Neural crest cell (in vitro differentiated cells): ENCODE measurements at places on chromosomes 12 and 14.

DNA sequence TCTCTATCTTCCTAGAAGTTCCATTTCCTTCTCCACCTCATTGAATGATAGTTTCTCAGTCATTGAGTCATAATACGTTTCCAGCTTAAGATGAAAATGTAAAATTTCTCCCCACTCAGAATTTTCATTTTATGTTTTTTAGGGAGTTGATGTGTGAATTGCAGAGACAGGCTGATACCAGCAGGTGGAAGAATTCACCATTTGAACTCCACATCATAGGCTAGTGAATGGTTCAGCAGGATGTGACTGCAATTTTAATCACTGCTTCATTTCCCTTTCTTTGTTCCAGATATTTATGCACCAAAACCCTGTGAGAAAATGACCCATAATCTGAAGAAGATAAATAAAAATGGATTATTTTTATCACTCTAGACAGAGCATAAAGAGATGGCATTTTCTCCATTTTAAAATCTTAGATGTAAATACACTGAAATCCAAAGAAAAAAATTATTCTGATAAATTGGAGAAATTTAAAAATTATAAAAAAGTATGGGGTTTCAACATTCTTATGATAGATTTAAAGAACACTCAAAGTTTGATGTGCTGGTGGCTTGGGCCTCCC is 10.6 kb upstream of the PYGL start:
- no peak overlapping the region for H3K4me3 ChIP-seq
- H3K36me3 ChIP-seq: no peaks in the 10 kb centered on the region
- no peak for DNase-seq
- peaks cover 2% of the 10 kb centered on the region for H3K27me3 ChIP-seq

DNA sequence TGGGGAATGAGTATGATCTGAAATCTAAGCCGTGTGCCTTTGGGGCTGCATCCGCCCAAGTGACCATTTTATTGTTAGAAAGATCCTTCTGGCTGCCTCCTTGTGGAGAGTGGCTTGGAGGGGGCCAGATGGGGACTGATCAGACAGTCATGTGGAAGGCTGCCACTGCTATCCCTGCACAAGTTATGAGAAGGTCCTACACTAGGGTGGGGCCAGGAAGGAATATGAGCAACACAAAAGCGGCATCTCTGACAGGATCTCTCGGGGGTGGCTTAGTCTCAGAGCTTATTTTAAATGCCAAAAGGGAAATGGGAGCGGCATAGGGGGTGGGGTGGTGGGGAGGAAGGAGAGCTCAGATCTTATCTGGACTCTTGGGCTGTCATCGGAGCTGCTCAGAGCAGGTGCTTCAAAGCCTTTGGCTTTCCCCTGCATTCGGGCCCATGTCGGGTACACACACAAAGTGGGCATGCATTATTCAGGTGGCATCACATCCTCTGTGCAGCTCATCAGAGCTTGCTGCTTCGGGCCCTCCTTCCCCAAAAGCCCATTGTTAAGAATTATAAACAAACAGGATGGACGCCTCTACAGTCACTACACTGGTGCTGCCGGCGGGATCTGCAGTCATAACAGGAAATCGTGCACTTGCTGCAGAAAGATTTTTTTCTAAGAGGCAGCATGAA is 805.4 kb downstream of the VRK1 start:
- no peak overlapping the region for H3K27ac ChIP-seq
- peaks cover 10% of the 10 kb centered on the region for H3K27me3 ChIP-seq
- no peak overlapping the region for H3K4me3 ChIP-seq
- H3K36me3 ChIP-seq: no peaks in the 10 kb centered on the region
- H3K4me1 ChIP-seq: no peaks in the 10 kb centered on the region
- no peak for DNase-seq

DNA sequence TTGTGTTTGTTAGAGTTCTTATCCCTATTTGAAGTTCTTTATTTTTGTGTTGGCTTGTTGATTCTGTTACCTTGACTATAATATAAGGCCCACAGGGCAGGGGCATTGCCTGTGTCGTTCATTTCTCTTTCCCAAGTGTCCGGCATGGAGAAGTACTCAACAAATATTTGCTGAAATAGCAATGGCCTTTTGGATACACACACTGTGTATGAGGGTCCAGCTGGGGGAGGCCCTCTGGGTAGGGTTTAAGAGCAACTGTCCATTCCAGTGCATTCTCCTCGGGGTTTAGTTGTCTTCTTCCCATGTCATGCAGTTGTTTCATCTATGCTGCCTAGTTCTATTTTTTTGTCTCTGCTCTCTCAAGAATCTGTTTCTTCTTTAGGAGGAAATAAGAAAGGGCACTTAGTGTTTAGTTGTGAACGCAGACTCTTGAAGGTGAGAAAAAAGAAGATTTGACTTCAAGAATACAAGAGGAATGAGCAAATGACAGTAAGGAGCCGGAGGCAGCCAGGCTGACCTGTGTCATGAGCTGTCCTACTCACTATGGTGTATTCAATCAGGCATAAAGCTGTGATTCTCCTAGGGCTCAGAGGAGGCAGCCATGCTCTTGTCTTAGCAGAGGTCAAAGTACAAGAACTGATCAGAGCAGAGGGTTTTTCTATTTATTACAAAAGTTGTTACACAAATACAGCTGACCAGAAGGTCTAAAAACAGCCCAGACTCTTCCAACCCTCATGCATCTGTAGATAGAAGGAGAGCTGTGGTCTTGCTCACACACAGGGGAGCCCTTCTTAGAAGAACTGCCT is 10.2 kb downstream of the ERG28 start:
- H3K4me1 ChIP-seq: peaks cover 9% of the 10 kb centered on the region
- H3K36me3 ChIP-seq: peaks cover 23% of the 10 kb centered on the region
- no peak overlapping the region for H3K4me3 ChIP-seq
- DNase-seq: no peak

- H3K4me1 ChIP-seq: peaks cover 27% of the 10 kb centered on the region
- H3K27ac ChIP-seq: no peak overlapping the region
- H3K27me3 ChIP-seq: peaks cover 36% of the 10 kb centered on the region
Observed at GRCh38 chr12:49959685-49960473, 1.8 kb upstream of the AQP5 start.

DNA sequence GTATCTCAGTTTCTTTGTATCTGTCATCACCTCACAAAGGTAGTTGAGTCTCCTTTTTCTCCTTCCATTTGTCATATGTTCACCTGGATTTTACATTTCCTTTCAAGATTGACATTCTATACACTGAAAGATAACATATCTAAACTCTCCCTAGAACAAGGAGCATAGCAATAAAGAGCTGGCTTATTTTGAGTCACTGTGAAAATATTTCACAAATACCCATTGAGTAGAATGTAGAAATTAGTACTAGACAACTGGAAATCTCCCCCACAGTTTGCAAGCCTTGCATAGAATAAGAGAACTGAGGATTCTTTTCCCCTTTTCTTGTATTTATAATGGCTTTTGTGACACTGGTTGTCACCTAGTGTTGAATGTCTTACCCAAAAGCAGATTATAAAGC is 111.2 kb downstream of the KICS2 start:
- no peaks in the 10 kb centered on the region for H3K4me1 ChIP-seq
- H3K36me3 ChIP-seq: peaks cover 11% of the 10 kb centered on the region
- H3K27me3 ChIP-seq: no peaks in the 10 kb centered on the region
- no peak for DNase-seq
- no peak overlapping the region for H3K27ac ChIP-seq
- no peak overlapping the region for H3K4me3 ChIP-seq

DNA sequence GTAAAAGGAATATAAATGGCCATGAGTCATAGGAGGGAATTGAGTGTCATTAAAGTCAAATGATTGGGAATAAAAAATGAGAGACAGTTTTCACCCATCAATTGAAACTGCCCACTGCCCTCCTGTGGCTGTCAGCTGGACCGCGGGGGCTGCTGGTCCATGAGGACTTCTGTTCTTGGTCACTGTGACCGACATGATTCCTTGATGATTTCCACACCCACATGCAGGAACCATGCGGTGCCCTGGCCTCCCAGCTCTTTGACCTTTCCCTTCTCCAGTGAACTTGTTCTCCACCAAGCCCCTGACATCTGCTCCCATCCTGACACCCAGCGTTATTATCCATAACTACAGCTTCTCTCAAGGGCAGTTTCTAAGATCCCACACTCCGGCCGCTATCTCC is 48.4 kb downstream of the C12orf75 start:
- peaks cover 4% of the 10 kb centered on the region for H3K36me3 ChIP-seq
- no peak overlapping the region for H3K4me3 ChIP-seq
- no peak overlapping the region for H3K27ac ChIP-seq
- H3K4me1 ChIP-seq: no peaks in the 10 kb centered on the region

GRCh38 chr12:119338593-119339363 is 4.2 kb downstream of the CCDC60 start:
- peaks cover 21% of the 10 kb centered on the region for H3K4me1 ChIP-seq
- no peak overlapping the region for H3K4me3 ChIP-seq

- no peaks in the 10 kb centered on the region for H3K27me3 ChIP-seq
- no peak overlapping the region for H3K4me3 ChIP-seq
- H3K36me3 ChIP-seq: no peaks in the 10 kb centered on the region
- no peak overlapping the region for H3K27ac ChIP-seq
Observed at GRCh38 chr14:59777006-59777579, 93.5 kb downstream of the RTN1 start.

- H3K27ac ChIP-seq: no peak overlapping the region
- H3K4me1 ChIP-seq: no peaks in the 10 kb centered on the region
- DNase-seq: no peak
Observed at GRCh38 chr12:58325561-58325960, 384.2 kb downstream of the ATP23 start.

DNA sequence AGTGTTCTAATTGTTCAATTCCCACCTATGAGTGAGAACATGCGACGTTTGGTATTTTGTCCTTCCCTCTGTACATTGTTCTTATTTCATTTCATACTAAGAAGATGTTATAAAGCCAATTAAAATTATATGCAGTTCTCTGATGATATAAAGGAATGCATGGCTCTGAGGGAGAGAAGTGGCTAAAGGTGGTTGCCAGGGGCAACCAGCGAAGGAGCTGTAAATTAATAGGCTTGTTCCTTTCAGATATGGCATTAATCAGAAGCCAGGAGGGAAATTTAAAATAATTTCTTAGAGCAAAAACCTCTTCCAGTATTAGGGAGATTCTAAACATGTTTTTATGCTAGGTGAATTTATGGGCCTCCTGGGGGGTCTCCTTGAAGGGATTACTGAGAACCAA is 227.8 kb downstream of the TMEM117 start:
- no peak overlapping the region for H3K4me3 ChIP-seq
- DNase-seq: no peak
- H3K27ac ChIP-seq: no peak overlapping the region
- H3K36me3 ChIP-seq: no peaks in the 10 kb centered on the region
- no peaks in the 10 kb centered on the region for H3K27me3 ChIP-seq

DNA sequence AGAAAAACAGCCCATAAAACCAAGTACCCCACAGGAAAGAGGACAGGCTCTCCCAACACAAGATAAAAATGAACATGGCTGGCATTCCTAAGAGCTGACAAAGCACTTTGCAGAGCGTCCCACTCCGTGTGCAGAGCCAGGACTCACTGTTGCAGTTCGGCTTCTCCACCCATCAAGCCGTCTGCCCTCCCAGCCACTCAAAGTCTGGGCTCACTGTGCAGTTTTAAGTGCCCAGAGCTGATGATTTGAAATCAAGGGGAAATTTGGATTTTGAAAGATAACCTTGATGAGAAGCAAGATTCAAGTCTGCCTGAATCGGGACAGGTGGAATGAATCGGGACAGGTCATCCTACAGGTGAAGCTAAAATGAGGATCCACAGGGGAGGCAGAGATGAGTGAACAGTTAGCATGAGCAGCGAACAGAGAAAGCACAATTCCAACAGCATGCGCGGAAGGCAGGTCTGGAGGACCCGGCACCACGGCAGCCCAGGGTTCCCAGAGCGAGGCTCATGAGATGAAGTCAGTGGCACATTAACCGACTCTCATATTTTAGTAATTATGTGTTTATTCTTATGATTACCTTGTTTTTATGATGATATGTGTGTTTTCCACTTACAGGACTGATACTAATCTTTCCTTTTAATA is 39.8 kb upstream of the GPR68 start:
- no peak overlapping the region for H3K27ac ChIP-seq
- peaks cover 4% of the 10 kb centered on the region for H3K36me3 ChIP-seq
- H3K4me3 ChIP-seq: no peak overlapping the region
- DNase-seq: no peak
- no peaks in the 10 kb centered on the region for H3K27me3 ChIP-seq

GRCh38 chr14:99626041-99626648 is 18.8 kb upstream of the HHIPL1 start:
- no peaks in the 10 kb centered on the region for H3K36me3 ChIP-seq
- H3K4me1 ChIP-seq: peaks cover 12% of the 10 kb centered on the region
- no peaks in the 10 kb centered on the region for H3K27me3 ChIP-seq
- peak overlapping the region; percentile 87 for H3K27ac ChIP-seq

DNA sequence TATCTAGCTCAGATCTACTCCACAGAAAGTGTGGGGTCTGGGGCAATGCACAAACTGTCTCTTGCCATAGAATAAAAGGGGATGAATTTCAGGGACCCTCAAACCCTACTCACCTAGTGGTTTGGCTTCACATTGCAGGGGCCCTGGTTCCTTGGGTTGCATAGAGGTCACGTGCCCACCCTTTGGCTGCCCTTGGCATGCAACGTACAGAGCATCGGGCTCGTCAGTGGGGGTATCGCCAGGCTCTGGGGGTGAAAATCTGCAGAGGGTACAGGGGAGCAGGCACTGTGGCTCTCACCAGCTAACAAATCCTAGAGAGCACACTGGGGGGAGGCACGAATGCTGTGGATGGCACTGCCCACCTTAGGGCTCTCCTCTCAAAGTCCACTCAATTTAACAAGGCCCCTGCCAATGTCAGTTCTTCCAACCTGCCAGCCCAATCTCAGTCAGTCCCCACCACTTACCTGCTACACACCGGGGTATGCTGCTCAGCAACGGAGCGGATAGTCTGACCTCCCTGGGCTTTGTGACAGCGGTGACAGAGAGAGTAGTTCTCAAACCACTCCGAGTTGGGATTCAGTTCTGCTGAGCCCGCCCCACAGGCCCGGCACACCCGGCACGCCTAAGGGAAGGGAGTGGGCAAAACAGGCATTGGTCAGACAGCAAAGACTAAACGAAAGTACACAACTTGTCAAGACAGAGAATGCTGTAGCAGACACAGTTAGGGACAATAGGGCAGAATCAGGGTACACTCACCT is 8.0 kb downstream of the KMT2D start:
- H3K36me3 ChIP-seq: peaks cover 18% of the 10 kb centered on the region
- H3K4me1 ChIP-seq: peaks cover 27% of the 10 kb centered on the region
- H3K27ac ChIP-seq: no peak overlapping the region
